ENCODE measurements at places on chromosomes 2 and 18. TPM values are rescaled to one million over a fixed set of nuclear protein-coding genes. Genes with fewer than 3 reads are reported as not detected.

Gene SMYD1
- total RNA-seq: not detected

DNA sequence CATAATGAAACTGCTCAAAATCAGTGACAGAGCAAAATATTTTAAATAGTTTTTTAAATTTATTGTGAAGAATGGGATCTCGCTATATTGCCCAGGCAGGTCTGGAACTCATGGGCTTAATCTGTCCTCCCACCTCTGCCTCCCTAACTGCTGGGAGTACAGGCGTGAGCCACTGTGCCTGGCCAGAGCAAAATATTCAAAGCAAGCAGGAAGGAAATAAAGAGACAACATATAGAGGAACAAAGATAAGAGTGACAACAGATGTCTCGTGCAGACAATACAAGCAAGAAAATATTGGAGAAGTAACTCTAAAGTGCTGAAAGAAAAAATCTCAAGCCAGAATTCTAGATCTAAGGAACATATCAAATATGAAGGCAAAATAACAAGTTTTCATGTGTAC, 5.0 kb upstream of the SCLY start:
- no peaks in the 10 kb centered on the region for H3K36me3 ChIP-seq
- H3K27me3 ChIP-seq: no peaks in the 10 kb centered on the region
- no peak overlapping the region for H3K27ac ChIP-seq
- H3K4me3 ChIP-seq: no peak overlapping the region
- no peak for DNase-seq

GRCh38 chr2:147463881-147464520, 380.8 kb upstream of the ACVR2A start:
- no peak for DNase-seq
- H3K27ac ChIP-seq: no peak overlapping the region
- no peaks in the 10 kb centered on the region for H3K27me3 ChIP-seq
- H3K36me3 ChIP-seq: no peaks in the 10 kb centered on the region
- no peak overlapping the region for H3K4me3 ChIP-seq

- H3K36me3 ChIP-seq: no peaks in the 10 kb centered on the region
- no peak overlapping the region for H3K4me3 ChIP-seq
- H3K27ac ChIP-seq: no peak overlapping the region
- no peak for DNase-seq
- H3K27me3 ChIP-seq: peaks cover 12% of the 10 kb centered on the region
- H3K4me1 ChIP-seq: peaks cover 3% of the 10 kb centered on the region
Measured at GRCh38 chr2:120675460-120676130, 60.1 kb upstream of the GLI2 start.

- H3K27me3 ChIP-seq: no peaks in the 10 kb centered on the region
- H3K27ac ChIP-seq: peak overlapping the region; percentile 86
- peak overlapping the region; percentile 70 for H3K4me3 ChIP-seq
- DNase-seq: no peak
- no peaks in the 10 kb centered on the region for H3K4me1 ChIP-seq
Measured at GRCh38 chr2:169823996-169824372, 721 bp downstream of the METTL5 start.

GRCh38 chr2:136013136-136013685, 27.8 kb upstream of the DARS1 start:
- no peak overlapping the region for H3K4me3 ChIP-seq
- no peaks in the 10 kb centered on the region for H3K36me3 ChIP-seq
- H3K4me1 ChIP-seq: no peaks in the 10 kb centered on the region
- no peaks in the 10 kb centered on the region for H3K27me3 ChIP-seq
- DNase-seq: no peak

DNA sequence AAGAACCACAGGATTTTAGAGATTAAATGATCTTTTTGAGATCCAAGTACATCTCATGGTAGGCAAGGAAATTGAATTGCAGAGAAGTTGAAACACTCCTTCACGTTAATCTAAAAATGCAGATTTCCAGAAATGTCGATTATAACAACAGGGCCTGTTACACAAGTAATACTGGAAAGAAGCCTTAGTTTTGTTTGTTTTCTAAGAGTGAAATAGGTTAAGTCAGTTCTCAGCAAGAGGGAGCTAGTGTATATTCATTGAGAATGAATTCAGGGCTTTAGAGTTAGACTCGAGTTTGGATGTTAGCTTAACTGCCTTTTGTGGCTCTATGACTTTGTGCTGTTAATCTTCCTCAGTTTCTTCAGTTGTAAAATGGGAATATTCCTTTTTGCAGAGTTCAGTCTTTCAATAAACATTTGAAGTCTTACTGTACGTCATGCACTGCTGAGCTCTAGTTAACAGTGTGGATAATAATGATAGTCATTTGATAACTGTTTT, 926 bp downstream of the NDUFV2 start:
- H3K4me3 ChIP-seq: peak overlapping the region; percentile 77
- DNase-seq: no peak
- H3K27ac ChIP-seq: peak overlapping the region; percentile 91
- H3K4me1 ChIP-seq: peaks cover 3% of the 10 kb centered on the region
- H3K36me3 ChIP-seq: no peaks in the 10 kb centered on the region
- H3K27me3 ChIP-seq: no peaks in the 10 kb centered on the region

DNA sequence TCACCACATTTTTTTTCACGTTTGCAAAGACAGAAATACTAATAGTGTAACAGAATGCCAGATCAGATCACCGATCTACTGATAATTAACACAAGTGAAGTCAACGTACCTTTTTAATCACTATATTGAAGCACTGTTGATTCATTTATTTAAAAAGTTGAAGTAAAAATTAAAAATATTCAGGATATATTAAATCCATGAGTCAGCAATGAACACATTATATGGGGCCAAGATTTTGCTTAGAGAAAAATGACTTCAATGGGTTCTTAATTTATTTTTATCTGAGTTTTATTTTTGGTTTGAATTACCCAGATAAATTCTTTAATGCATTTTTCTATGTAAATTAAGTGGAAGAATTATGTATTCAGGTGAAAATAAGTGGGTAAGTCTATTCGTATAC, 14.2 kb downstream of the SPHKAP start:
- DNase-seq: no peak
- H3K27me3 ChIP-seq: no peaks in the 10 kb centered on the region
- no peak overlapping the region for H3K27ac ChIP-seq

GRCh38 chr2:127039387-127040031, 67.4 kb downstream of the BIN1 start:
- DNase-seq: no peak
- no peak overlapping the region for H3K27ac ChIP-seq
- H3K27me3 ChIP-seq: no peaks in the 10 kb centered on the region
- H3K4me1 ChIP-seq: no peaks in the 10 kb centered on the region

Gene SP140
- 0.11 TPM for total RNA-seq

Gene FER1L5
- not detected for total RNA-seq

- H3K27ac ChIP-seq: peak overlapping the region; percentile 84
- peak overlapping the region; percentile 4 for H3K4me3 ChIP-seq
- peak; percentile 82 for DNase-seq
- H3K36me3 ChIP-seq: no peaks in the 10 kb centered on the region
- H3K4me1 ChIP-seq: no peaks in the 10 kb centered on the region
- no peaks in the 10 kb centered on the region for H3K27me3 ChIP-seq
Measured at GRCh38 chr2:96353032-96353561, 17.5 kb downstream of the NCAPH start.

GRCh38 chr18:58865701-58866065, 1.0 kb downstream of the ZNF532 start:
- DNase-seq: no peak
- H3K36me3 ChIP-seq: peaks cover 11% of the 10 kb centered on the region
- no peak overlapping the region for H3K4me3 ChIP-seq
- peak overlapping the region; percentile 99 for H3K27ac ChIP-seq
- H3K4me1 ChIP-seq: peaks cover 68% of the 10 kb centered on the region
- H3K27me3 ChIP-seq: no peaks in the 10 kb centered on the region

DNA sequence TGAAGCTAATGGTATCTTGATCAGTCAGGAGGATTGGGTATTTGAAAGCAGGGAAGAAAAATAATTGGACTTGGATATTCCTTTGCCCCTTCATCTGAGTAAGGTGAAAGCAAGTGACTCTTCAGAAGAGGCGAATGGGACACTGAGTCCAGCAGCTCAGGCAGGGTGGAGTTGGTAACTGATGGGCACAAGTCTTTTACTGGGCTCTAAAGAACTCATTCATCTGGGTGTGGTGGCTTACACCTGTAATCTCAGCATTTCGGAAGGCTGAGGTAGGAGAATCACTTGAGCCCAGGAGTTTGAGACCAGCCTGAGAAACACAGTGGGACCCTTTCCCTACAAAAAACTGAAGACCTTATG, 11.2 kb downstream of the CFLAR start:
- no peaks in the 10 kb centered on the region for H3K36me3 ChIP-seq
- H3K27ac ChIP-seq: peak overlapping the region; percentile 59
- peak overlapping the region; percentile 6 for H3K4me3 ChIP-seq
- DNase-seq: no peak
- peaks cover 64% of the 10 kb centered on the region for H3K4me1 ChIP-seq

Gene ALPI
- not detected for total RNA-seq

Gene PID1
- 38.4 TPM for total RNA-seq

Gene FRZB
- total RNA-seq: 42.5 TPM

GRCh38 chr18:46331316-46331715, 227.1 kb downstream of the HAUS1 start:
- peaks cover 10% of the 10 kb centered on the region for H3K4me1 ChIP-seq
- H3K27ac ChIP-seq: no peak overlapping the region

Gene GRB14
- total RNA-seq: 1.1 TPM

DNA sequence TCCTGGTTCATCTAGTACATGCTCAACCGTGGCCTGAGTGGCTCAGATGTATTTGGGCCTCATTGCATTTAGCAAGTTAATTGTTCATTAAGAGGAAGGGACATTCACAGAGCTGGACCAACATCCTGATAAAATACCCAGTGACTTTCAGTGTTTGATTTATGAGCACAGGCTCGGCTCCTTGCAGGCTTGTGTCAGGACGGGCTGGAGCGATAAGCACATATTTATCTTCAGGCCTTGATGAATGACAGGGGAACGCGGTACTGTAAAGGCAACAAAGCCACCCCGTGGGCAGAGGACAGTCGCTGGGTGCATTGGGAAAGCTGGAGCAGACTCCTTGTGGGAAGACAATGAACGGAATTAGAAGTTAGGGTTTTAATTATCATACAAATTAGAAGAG, 548.6 kb upstream of the HS6ST1 start:
- H3K27ac ChIP-seq: no peak overlapping the region
- H3K36me3 ChIP-seq: no peaks in the 10 kb centered on the region
- H3K4me3 ChIP-seq: no peak overlapping the region
- no peaks in the 10 kb centered on the region for H3K27me3 ChIP-seq

Gene SLC4A3
- 1.8 TPM for total RNA-seq

DNA sequence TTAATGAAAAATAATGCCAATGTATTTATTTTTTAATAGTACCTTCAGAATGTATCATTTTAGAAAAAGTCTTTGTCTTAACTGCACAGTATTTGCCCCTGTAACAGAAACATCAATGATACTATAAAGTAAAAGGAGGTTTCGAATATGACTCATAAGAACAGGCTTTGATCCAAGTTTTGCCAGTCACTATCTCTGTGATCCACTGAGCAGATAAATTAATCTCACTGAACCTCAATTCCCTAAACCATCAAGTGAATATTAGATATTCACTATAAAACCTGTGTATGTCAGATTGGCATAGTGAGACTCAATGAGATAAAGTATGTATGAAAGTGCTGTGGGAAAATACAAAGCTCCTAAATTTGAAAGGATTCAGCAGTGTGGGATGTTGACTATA, 292.1 kb downstream of the EXOC6B start:
- no peaks in the 10 kb centered on the region for H3K4me1 ChIP-seq
- no peak overlapping the region for H3K4me3 ChIP-seq
- H3K27me3 ChIP-seq: no peaks in the 10 kb centered on the region

Gene SP9
- not detected for total RNA-seq

GRCh38 chr18:48819781-48820482, 130.8 kb downstream of the SMAD7 start:
- no peak overlapping the region for H3K4me3 ChIP-seq
- no peaks in the 10 kb centered on the region for H3K27me3 ChIP-seq
- no peak for DNase-seq
- peaks cover 20% of the 10 kb centered on the region for H3K36me3 ChIP-seq
- H3K4me1 ChIP-seq: no peaks in the 10 kb centered on the region
- no peak overlapping the region for H3K27ac ChIP-seq
